ENCODE measurements at places on chromosomes 7 and 10. TPM values are rescaled to one million over a fixed set of nuclear protein-coding genes. Genes with fewer than 3 reads are reported as not detected.

The RHOBTB1 gene
- polyA plus RNA-seq, result 0.73 TPM

The OR9A2 gene
- not detected for polyA plus RNA-seq

The IFIT1 gene
- 2.7 TPM for polyA plus RNA-seq

The AKR1B1 gene
- 20.6 TPM for polyA plus RNA-seq

The LIPK gene
- 0.12 TPM for polyA plus RNA-seq

The GSDME gene
- polyA plus RNA-seq, result 1.1 TPM

The GIMAP8 gene
- polyA plus RNA-seq, result 1.8 TPM

The CYP2C8 gene
- 0.33 TPM for polyA plus RNA-seq

The ENTPD1 gene
- 3.7 TPM for polyA plus RNA-seq

The KLLN gene
- 0.16 TPM for polyA plus RNA-seq
